ENCODE measurements at places on chromosomes 7 and 10. TPM values are rescaled to one million over a fixed set of nuclear protein-coding genes. Genes with fewer than 3 reads are reported as not detected.

DNA sequence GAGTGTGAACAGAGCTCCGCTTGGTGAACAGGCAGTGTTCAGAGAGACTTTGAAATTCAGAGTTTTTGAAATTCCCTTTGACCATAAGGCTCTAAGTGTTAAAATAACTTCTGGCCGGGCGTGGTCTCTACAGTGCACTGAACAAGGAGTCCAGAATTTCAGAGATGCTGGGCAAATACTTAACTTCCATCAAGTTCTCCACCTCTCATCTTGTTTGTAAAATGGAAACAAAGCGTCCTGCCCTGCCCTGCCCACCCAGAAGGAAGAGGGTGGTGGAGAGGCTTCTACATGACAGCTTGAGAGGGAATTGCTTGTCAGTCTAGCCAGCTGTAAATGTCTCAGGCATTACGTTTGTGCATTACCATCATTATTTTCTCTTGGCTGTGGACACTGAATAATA lies 102.6 kb downstream of the RGS10 start:
- H3K4me1 ChIP-seq, result peaks cover 4% of the 10 kb centered on the region
- H3K4me3 ChIP-seq, result no peak overlapping the region
- no peaks in the 10 kb centered on the region for H3K36me3 ChIP-seq
- H3K27me3 ChIP-seq, result no peaks in the 10 kb centered on the region
- DNase-seq, result no peak

GRCh38 chr7:155276800-155277375 lies 20.8 kb upstream of the INSIG1 start:
- no peak overlapping the region for H3K27ac ChIP-seq
- no peaks in the 10 kb centered on the region for H3K36me3 ChIP-seq
- no peaks in the 10 kb centered on the region for H3K4me1 ChIP-seq
- H3K27me3 ChIP-seq, result no peaks in the 10 kb centered on the region

- no peak overlapping the region for H3K27ac ChIP-seq
- H3K27me3 ChIP-seq, result no peaks in the 10 kb centered on the region
- no peaks in the 10 kb centered on the region for H3K4me1 ChIP-seq
Observed at GRCh38 chr10:132382231-132382922, 14.6 kb upstream of the PWWP2B start.

DNA sequence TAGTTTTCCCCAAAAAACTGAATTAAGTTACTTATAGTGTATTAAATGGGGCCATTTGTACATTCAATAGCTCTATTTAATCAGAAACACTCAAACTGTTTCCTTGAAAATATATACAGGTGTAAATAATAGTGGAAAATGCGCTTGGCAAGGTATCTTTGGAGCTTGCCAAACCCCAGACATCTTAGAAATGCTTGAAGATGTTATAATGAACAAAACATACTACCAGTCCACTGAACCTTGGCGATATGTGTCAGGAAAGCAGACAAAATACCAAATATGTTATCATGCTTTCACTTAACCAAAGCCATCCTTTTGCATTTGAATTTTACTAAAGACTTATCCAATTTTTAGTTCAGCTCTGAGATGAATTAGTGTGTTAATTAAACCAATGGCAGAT lies 352.7 kb upstream of the SEMA3A start:
- H3K27ac ChIP-seq, result no peak overlapping the region
- no peaks in the 10 kb centered on the region for H3K27me3 ChIP-seq
- H3K4me1 ChIP-seq, result no peaks in the 10 kb centered on the region
- H3K4me3 ChIP-seq, result no peak overlapping the region
- DNase-seq, result no peak
- no peaks in the 10 kb centered on the region for H3K36me3 ChIP-seq

DNA sequence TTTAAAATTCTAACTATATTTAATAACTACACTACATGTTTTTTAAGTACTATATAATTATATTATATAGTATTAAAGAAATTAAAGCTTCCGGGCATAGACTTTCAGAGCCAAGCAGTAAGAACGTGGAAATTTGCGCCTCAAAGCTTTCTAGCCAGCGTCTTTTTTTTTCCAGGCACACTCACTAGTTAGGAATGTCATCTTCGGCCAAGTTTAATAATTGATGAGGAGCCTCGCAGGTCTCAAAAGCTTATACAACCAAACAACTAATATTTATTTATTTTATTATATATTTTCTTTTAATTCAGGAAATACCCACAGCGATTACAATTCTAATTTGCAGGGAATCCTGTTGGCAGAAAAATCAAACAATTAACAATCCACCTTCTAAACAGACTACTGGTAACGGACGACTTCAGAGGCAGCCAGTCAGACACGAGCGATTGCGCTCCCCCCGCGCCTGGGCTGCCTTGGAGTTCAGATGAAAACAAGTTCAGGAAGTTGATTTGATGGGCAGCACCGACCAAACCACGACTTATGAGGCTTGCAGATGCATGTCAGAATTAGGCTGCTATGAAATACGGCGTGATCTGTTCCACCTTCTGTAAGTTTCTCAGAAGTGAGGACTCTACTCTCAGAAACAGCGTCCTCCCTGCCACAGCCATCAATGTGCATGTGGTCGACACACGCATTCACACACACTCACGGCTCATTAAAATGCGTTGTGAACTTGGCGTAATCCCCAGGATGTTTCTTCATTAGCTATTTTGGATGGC lies 431.8 kb upstream of the MGMT start:
- H3K27me3 ChIP-seq, result no peaks in the 10 kb centered on the region
- DNase-seq, result no peak
- H3K4me1 ChIP-seq, result no peaks in the 10 kb centered on the region
- H3K4me3 ChIP-seq, result no peak overlapping the region
- H3K36me3 ChIP-seq, result no peaks in the 10 kb centered on the region

- no peaks in the 10 kb centered on the region for H3K27me3 ChIP-seq
- DNase-seq, result no peak
- H3K4me1 ChIP-seq, result no peaks in the 10 kb centered on the region
- no peak overlapping the region for H3K4me3 ChIP-seq
Observed at GRCh38 chr10:11535346-11535959, 76.0 kb downstream of the USP6NL start.

DNA sequence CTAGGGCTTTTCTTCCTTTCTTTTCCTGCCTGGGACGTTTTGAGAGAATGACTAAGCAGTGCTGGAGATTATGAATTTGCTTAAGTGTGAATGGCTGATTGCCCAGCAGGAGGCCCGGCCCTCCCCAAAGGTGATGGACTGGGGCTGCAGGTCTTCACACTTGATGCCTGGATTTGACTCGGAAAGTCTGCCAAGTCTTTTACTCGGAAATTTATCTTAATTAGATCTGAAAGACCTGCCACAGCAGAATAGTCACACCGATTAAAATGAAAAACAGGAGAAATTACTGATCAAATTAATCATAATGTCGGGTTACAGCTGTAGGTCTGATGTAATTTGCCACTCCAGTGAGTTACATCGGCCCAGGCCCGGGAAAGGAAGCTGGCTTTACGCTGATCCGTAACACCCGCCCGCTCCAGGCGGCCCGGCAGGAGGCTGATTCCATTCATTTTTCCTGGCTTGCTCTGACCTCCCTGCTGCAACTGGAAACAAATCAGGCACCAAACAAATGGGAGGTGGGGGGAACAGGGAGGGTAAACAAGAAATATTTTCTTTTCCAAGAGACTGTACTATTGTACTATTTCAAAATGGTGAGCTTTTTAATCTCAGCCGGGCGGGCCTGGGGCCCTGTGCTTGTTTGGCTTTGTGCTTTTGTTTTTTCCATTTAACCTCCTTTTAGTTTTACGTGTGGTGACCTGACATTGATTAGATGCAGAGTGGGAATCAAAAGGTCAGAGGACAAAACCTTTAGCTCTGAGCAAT lies 212.4 kb upstream of the YAE1 start:
- no peaks in the 10 kb centered on the region for H3K27me3 ChIP-seq
- peak; percentile 79 for DNase-seq
- H3K4me1 ChIP-seq, result no peaks in the 10 kb centered on the region

- no peaks in the 10 kb centered on the region for H3K27me3 ChIP-seq
- no peak overlapping the region for H3K27ac ChIP-seq
- H3K4me3 ChIP-seq, result no peak overlapping the region
- no peaks in the 10 kb centered on the region for H3K36me3 ChIP-seq
Observed at GRCh38 chr7:15837306-15837950, 150.9 kb upstream of the MEOX2 start.

- H3K27me3 ChIP-seq, result no peaks in the 10 kb centered on the region
- DNase-seq, result no peak
- no peaks in the 10 kb centered on the region for H3K4me1 ChIP-seq
- H3K4me3 ChIP-seq, result no peak overlapping the region
- H3K27ac ChIP-seq, result no peak overlapping the region
Observed at GRCh38 chr7:152115021-152115718, 89.7 kb downstream of the GALNT11 start.

DNA sequence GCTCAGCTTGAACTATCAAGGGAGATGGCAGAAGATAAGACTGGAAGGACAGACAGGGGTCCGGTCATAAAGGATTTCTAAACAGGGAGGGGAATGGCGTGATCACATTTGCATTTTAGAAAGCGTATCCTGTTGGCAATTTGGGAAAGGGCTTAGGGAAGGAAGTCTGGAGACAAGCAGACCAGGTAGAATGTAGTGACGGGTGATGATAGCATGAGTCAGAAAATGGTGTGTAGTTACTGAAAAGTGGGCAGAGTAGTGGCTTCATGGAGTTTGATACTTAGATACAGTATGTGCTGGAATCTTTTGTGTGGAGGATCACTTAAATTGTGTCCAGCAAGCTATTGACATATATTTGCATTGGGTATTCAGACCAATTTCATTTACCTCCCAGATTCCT lies 61.2 kb downstream of the LRGUK start:
- no peaks in the 10 kb centered on the region for H3K4me1 ChIP-seq
- no peak overlapping the region for H3K4me3 ChIP-seq
- no peaks in the 10 kb centered on the region for H3K27me3 ChIP-seq
- H3K27ac ChIP-seq, result no peak overlapping the region

GRCh38 chr7:118949031-118949430 lies 724.5 kb downstream of the ANKRD7 start:
- no peak overlapping the region for H3K4me3 ChIP-seq
- H3K27ac ChIP-seq, result no peak overlapping the region
- DNase-seq, result no peak
- H3K4me1 ChIP-seq, result no peaks in the 10 kb centered on the region

DNA sequence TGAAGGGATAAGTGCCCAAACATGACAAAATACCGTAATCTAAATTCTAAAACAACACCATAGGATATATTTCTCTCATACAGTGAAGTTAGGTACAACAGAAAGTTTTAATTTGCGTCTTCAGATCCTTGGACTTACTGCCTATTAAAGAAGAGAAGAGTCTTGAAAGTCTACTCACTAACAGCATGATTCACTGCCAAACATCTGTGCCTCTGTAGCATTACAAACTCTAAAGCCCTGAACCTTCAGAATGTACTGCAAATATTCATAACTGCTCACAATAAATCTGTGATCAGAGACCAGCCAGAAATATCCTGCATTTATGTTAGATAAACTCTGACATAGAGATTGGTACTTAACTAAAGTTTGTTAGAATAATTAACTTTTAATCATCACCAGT lies 365.3 kb downstream of the PARD3 start:
- H3K27me3 ChIP-seq, result no peaks in the 10 kb centered on the region
- H3K4me3 ChIP-seq, result no peak overlapping the region
- H3K4me1 ChIP-seq, result no peaks in the 10 kb centered on the region
- no peak for DNase-seq
- no peak overlapping the region for H3K27ac ChIP-seq
- H3K36me3 ChIP-seq, result no peaks in the 10 kb centered on the region

- DNase-seq, result no peak
- no peaks in the 10 kb centered on the region for H3K4me1 ChIP-seq
- H3K27ac ChIP-seq, result no peak overlapping the region
- H3K36me3 ChIP-seq, result no peaks in the 10 kb centered on the region
- H3K4me3 ChIP-seq, result no peak overlapping the region
- H3K27me3 ChIP-seq, result no peaks in the 10 kb centered on the region
Observed at GRCh38 chr7:11175371-11175770, 201.7 kb downstream of the PHF14 start.

DNA sequence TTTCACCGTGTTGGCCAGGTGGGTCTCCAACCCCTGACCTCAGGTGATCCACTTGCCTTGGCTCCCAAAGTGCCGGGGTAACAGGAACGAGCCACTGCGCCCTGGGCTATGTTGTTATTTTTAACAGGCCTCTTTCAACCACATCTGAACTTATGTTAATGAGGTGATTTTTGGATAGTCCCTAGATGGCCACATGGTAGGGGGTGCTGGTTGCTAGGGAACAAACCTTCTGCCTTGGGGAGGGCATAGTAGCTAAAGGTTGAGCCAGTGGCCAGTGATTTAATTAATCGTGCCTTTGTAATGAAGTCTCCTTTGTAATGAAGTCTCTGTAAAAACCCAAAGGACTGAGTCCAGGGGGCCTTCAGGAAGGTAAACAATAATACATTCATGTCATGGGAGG lies 9.1 kb downstream of the COMTD1 start:
- no peak for DNase-seq
- H3K27me3 ChIP-seq, result no peaks in the 10 kb centered on the region
- H3K36me3 ChIP-seq, result no peaks in the 10 kb centered on the region
- H3K4me3 ChIP-seq, result no peak overlapping the region
- H3K4me1 ChIP-seq, result no peaks in the 10 kb centered on the region

DNA sequence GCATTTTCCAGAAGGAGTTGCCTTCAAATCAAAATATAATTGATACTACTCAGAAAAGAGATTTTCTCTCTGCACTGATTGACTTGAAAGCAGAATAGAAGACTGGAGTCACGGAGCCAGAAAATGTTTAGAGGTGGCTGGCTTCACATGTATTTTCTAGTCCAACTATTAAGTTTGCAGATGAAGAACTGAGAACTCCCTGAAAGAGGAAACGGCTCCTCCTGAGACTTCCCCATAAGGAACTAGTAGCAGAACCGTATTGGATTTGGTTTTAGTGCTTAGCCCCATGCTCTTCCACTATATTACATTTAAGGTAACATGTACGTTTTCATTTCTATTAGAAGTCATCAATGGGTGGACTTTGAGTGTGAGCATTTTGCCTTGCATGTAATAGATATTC lies 946.3 kb downstream of the CNTNAP2 start:
- H3K27me3 ChIP-seq, result no peaks in the 10 kb centered on the region
- no peak overlapping the region for H3K27ac ChIP-seq
- H3K4me1 ChIP-seq, result no peaks in the 10 kb centered on the region

- no peak for DNase-seq
- H3K36me3 ChIP-seq, result no peaks in the 10 kb centered on the region
- H3K27me3 ChIP-seq, result no peaks in the 10 kb centered on the region
- H3K4me3 ChIP-seq, result no peak overlapping the region
Observed at GRCh38 chr10:74024600-74024999, 26.7 kb downstream of the VCL start.

DNA sequence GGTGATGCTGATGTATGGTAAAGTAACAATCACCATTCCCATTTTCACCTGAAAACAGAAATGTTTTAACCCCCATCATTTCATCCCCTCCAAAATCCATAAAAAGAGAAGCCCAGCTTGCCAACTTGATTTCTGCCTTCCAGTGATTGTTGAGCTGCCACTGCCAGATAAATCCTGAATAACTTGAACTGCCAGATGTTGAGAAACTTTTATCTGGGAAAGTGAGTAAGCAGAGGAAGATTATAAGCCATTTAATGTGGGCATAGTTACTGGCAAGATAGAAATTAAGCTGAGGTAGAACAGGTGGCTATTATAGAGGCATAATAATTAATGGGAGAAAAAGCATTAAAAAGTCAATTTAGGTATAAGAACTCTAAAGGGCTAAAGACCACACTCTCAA lies 534.1 kb downstream of the ANKRD7 start:
- no peaks in the 10 kb centered on the region for H3K27me3 ChIP-seq
- H3K4me3 ChIP-seq, result no peak overlapping the region
- no peak for DNase-seq
- no peaks in the 10 kb centered on the region for H3K4me1 ChIP-seq

Gene CC2D2B
- 11.8 TPM for total RNA-seq

Gene AGR3
- not detected for total RNA-seq

Gene HHEX
- total RNA-seq, result 11.5 TPM

Gene CAMK2B
- 4.4 TPM for total RNA-seq

Gene NRBF2
- 17.5 TPM for total RNA-seq

Gene EPHA1
- 0.45 TPM for total RNA-seq

All from aorta (tissue), 5 donors.